G401 (cell line): ENCODE measurements at places on chromosomes 5 and 9. TPM values are rescaled to one million over a fixed set of nuclear protein-coding genes. Genes with fewer than 3 reads are reported as not detected.

Gene ROPN1L
- 4.0 TPM in 1 of 2 replicates, not detected in the other for total RNA-seq

Gene TMC1
- total RNA-seq: not detected in 2 replicates

Gene GIN1
- 3.6 and 4.3 TPM in 2 replicates for total RNA-seq

Gene TMEM171
- not detected in 2 replicates for total RNA-seq

Gene GFRA3
- total RNA-seq: not detected in 2 replicates

Gene FBLL1
- total RNA-seq: not detected in 2 replicates

Gene GNA14
- not detected in 2 replicates for total RNA-seq

Gene SEMA5A
- 0.55 and 0.95 TPM in 2 replicates for total RNA-seq

Gene MSX2
- total RNA-seq: 37.3 and 40.2 TPM in 2 replicates

Gene GAS1
- not detected in 2 replicates for total RNA-seq

Gene EQTN
- total RNA-seq: not detected in 2 replicates

DNA sequence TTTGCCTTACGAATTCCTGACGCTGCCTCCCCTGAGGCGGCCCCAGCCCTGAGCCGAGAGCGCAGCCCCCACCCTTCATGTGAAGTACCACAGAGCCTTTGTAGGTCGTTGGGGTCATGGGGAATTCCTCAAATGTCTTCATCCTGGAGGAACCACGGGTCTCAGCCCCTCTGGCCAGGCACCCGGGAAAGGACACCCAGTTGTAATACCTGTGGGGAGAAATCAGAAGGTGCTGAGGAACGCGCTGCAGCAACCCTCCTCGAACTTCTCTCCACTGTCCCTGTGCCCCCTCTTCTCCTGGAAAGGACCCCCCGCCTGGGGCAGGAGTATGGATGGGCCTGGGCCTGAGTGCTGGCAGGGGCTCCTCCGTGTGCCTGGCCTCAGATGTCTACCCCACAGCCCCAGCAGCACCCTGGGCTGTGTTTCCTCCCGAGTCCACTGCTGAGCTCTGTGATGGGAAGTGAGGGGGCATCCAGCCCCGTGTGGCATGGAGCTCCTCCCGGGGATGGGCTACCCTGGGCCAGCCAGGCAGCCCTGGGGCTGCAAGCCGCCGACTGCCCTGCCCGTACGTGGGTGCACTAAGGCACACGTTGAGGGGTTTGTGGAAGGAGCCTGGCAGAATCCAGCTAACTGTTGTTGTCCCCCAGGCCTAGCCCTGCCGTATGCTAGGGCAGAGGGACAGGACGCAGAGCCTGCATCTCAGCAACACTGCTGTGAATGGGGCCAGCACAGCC lies 18.7 kb upstream of the SCGB3A1 start:
- DNase-seq: no peak

GRCh38 chr5:143263272-143263810 lies 140.1 kb downstream of the NR3C1 start:
- no peak for DNase-seq

- DNase-seq: no peak
These were observed 1695.1 kb upstream of the CDH6 start for GRCh38 chr5:29498412-29498811.

- DNase-seq: no peak
These were observed 32.4 kb downstream of the GNAQ start for GRCh38 chr9:77999231-77999631.

DNA sequence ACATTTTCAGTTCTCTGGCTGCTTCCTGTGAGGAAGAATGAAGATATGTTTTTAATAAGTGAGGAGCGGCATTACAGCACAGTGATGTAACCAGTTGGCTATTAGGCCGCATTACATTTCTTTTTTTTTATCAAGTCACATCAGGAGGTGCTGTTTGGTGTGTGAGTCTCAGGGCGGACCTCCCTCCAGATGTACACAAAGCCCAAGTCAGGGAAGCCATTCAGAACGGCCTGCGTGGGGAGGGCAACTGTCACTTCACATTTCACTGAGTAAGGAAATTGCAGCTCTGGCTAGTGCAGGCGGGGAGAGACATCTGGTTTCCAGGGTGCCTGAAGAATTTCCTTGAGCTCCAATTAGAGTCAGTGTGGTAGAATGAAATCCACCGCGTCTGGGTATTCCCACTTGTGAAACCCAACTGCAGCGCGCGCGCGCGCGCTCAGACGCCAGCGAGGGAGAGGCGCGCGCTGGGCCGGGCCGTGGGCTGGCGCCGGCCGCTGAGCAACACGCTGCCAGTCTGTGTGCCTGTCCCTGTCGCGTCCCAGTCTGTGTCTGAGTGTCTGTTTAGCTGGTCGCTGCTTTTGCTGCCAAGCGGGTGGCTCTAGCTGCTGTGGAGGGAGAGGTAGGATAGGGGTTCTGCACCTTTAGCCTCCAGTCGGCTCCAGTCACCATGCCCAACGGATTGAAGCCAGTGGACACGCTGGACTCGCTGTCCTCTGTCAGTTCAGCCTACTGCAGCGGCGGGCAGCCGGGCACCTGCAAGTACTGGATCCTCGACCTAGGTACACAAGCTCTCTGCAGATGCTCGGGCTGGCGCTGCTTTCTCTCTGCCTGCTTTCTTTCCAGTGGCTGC lies 140.8 kb upstream of the OTULINL start:
- peak; percentile 57 for DNase-seq

GRCh38 chr5:127924606-127925005 lies 159.0 kb upstream of the SLC12A2 start:
- no peak for DNase-seq

- DNase-seq: no peak
These were observed 175.3 kb downstream of the ARL15 start for GRCh38 chr5:54135042-54135441.

GRCh38 chr9:21983561-21983935 lies 10.6 kb downstream of the CDKN2A start:
- DNase-seq: no peak

DNA sequence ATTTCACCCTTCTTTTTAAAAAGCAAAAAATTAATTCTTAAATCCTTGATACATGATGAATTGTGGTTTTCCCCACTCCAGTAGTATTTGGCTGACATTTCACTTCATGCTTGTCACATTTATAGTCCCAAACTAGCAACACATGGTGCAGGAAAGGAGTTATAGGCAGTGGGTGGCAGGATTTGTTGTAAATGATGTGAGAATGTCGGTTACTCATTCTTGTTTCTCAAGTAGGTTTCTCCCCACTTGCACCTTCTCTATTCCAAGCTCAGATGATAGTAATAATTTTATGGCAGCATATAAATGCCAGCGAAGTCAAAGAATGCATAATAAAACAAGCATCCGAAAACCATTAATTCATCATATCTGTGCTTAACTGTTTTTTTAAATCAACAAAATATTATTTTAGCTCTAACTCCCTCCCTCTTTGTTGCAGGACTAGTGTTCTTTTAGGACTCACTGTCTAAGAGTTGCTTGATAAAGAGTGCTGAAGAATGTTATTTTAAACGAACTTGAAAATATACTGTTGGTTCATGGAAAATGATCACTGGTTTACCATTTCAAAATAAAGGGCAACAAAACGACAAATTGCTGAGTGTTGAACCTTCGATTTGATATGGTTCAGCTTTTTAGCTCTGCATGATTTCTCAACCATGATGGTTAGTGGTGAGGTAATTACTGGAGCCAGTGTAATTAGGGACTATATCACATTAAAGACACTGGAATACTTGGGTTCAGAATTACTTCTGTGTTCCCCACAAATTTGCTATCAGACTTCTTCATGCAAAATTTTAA lies 88.1 kb upstream of the ADAMTSL1 start:
- no peak for DNase-seq

- DNase-seq: no peak
These were observed 7.1 kb downstream of the ZFP2 start for GRCh38 chr5:178902849-178903248.

DNA sequence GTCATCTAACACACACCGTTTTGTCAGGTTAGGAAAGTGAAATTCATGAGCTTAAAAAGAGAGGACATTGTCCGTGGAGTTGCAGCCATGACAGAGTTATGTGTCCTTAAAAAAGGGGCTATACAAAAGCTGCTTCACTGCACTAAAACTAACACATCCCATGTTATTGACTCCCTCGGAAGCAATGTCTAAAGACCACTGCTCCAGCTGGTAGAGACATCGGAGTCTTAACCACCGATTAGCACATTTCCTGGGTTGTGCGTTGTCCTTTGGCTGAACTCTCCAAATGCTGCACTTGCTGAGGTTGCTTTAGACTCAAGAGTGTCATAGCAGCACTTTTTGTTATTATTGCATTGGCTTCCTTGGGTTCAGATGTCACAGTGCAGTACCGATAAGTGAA lies 128.3 kb upstream of the C9orf72 start:
- DNase-seq: no peak

DNA sequence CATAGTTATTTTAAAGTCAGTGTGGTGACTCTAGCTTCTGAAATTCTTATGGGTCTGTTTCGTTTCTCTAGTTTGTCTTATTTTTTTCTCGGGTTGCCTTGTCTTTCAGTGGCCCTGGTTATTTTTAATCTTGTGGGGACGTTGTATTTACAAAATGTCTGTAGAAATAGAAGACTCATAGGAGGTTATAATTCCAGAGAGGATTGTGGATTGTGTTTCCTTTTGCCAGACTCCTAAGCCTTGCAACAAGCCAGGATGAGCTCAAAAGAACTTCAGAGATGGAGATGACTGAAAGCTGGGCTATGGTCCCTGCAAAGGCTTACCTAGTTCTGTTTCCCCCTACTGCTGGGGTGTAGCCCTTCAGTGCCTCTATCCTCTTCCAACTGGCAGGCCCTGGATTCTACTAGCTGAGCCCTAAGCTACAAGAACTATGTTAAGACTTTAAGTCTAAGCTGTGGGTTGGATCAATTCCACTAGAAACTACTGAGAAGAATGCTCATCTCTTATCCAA lies 32.2 kb upstream of the LECT2 start:
- no peak for DNase-seq

- DNase-seq: no peak
These were observed 17.8 kb downstream of the RAB14 start for GRCh38 chr9:121183666-121184423.

- DNase-seq: peak; percentile 27
These were observed 36.1 kb upstream of the SLC2A8 start for GRCh38 chr9:127360829-127361228.

GRCh38 chr9:79471580-79472543 lies 99.9 kb upstream of the TLE4 start:
- peak; percentile 94 for DNase-seq

DNA sequence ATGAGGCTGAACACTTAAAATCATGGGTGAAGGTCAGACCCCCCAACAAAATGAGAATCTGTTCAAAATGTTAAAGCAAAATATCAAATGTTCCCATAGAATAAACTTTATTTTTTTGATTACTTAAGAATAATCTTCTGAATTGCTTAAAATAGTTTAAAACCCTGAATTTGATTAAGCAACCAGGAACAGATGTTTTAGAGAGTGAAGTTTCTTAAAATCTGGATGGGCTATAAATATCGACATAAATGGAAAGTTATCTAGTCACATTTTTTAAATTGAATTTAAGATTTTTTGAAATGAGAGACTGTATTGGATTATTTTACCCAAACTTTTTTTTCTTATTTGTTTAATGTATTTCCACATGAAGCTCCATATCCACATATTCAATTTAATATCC lies 98.5 kb downstream of the ADAMTS12 start:
- DNase-seq: no peak

DNA sequence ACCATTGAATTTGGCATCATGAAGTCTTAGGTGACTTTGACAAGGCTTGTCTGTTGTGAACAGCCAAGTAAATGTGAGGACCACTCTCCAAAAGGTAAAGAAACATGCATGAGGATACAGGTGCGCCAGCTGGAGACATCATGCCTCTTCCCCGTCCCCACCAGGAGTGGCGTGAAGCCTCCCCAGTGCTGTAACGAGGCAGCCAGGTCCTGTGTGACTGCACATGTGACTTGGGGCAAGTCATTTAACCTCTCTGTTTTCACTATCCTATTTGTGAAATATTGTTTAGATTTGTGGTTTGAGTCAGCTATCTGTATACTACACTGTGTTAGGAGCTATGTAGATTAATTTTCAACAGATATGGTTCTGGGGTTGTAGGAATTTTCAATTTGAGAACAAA lies 65.0 kb downstream of the DOCK8 start:
- DNase-seq: no peak

DNA sequence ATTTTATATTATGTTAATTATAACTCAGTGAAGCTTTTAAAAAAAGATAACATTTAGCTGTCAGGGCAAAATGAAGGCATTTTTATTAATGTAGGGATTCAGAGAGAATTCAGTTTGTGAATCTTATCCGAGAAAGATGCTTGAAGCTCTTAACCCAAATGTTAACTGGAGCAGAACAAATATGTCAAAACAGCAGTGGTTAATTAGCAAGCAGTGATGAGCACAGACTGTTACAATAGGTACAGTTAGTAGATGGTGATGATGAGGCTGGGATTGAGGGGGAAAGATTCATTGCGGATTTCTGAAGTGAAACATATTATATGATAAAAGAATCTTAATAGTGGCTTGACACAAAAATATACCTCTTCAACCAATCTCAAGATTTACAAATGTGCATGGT lies 356.7 kb downstream of the DIRAS2 start:
- DNase-seq: peak; percentile 96

DNA sequence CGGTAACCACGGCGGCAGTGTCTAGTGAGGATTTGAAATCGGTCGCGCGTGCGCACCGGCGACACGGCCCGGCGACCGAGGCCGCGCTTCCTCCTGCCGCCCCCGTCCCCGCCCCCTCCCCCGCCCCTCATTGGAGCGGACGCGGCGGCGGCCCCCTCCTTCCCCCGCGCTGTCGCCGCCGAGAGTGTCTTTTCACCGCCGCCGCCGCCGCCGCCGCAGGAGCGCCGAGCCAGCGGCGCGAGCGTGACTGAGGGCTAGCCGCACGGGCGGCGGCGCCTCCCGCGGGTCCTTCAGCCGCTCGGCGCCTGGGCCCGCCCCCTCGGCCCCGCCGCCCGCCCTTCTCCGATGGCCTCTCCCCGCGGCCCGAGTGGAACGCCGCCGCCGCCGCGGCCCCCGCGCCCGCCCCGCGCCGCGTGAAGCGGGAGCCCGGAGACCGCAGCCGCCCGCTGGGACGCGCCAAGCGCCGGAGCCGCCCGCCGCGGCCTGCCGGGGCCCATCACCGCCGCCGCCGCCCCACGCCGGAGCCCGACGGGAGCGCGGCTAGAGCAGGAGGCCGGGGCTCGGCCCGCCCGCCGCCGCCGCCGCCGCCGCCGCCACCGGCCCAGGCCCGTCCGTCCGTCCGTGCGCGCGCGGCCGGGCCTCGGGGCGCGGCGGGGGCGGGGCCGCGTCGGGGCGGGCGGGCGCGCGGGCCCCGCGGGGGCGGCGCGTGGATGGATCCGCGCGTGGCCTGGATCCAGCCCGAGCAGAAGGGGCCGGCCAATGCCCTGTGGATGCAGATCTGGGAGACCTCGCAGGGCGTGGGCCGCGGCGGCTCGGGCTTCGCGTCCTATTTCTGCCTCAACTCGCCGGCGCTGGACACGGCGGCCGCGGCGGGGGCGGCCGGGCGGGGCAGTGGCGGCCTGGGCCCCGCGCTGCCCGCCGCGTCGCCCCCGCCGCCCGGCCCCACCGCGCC lies at the start of gene TENT4A:
Gene TENT4A (plus strand): TSS at position 159 of the 952 bp plus-strand sequence. CDS start 552 bp downstream, at position 711.
- DNase-seq: no peak

- no peak for DNase-seq
These were observed 2.0 kb downstream of the JMY start for GRCh38 chr5:79237740-79238560.

DNA sequence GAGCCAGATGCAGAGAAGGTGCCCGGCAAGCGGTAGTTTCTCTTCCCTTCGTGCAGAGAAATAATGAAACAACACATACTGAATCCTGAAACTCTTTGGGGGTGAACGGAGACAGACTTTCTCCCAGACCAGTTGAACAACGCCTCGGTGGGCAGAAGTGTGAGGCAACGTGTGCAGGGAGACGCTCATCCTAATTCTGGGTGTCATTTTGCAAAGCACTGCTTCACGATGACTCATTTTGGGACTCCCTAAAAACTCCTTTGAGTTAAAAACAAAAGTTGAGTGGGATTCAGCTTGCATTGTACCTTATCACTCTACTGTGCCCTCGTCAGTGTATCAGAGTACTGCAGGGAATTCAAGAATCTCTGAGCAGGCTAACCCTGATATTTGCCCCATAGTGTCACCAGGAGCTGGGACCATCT lies 3.5 kb upstream of the NEK6 start:
- no peak for DNase-seq
